Vagina (tissue), 2 donors: ENCODE measurements at places on chromosomes 4 and X.

- no peak for DNase-seq
Measured at GRCh38 chrX:110003167-110004156, 548 bp downstream of the TMEM164 start.

- DNase-seq: no peak
Measured at GRCh38 chr4:144283526-144283925, 143.0 kb upstream of the GYPA start.

DNA sequence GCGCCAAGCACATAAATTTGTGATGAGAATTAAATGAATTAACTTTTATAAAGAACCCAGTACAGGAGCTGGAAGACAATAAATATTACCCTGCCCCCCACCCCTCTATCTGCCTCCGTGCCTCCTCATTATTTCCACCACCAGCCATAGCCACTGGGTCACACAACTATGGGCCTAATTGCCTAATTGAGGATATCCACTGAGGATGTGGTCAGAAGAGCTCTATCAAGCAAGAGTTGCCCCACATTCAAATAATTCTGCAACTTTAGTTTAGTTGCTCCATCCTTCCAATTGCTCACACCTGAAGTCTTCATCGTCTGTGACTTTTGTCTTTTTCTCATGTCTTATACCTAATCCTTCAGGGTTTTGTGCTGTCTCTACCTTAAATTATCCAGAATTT lies 9.5 kb upstream of the CXCL8 start:
- DNase-seq: no peak

DNA sequence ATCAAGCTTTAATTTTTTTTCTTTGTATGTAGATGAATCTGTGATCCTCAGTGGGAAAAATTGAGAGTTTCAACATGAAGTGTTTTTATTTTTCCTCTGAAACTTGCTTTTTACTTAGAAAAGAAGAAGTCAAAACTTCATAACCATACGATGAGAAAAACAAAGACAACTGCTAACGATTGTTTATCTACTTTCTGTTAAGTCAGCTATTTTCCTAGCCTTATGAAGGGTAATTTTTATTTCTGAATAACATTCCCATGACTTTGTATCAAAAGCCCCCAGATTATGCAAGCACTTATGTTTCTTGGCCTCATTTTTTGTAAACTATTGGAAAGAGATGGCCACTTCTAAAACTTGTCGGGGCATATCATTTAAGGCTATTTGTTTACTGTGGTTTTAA lies 645.1 kb upstream of the PRKX start:
- no peak for DNase-seq

DNA sequence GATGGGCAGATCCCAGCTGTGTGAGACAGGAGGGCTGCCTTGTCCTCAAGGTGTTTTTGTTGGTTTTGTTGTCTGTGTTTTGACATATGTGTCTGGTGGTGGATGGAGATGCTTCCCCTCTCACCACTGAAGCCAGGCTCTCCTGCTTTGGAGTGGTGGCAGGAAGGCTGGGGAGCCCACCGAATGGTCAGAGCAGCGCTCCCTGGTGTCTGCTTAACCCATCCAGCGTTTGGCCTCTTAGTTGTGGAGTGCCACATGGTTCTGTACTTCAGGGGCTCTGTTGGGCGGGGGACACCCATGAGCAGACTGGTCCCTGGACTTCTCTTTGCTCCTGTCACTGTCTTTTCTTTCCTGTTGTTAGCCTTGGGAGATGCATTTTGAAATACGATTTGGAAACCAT lies 51.9 kb downstream of the DLG3 start:
- DNase-seq: no peak

DNA sequence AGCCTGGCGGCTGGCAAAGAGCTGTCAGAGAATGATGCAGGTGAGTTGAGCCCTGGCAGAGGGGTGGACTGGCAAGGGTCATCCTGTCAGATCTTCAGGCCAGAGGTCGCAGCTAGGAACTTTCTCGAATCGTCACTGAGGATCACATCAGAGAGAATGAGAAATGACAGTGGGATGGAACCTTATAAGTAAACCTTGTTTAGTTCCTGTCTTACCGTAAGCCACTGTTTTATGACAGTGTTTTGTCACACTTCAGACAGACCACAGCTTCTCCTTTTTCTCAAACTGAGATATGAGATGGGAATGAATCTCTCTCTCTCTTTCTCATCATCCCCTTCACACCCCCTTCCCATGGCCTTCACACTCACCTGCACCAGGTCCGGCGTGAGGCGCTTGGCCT lies 9.3 kb downstream of the DIPK2B start:
- no peak for DNase-seq

- no peak for DNase-seq
Measured at GRCh38 chr4:166399021-166399420, 526.0 kb downstream of the TLL1 start.

- no peak for DNase-seq
Measured at GRCh38 chr4:176031922-176032321, 33.7 kb upstream of the WDR17 start.

DNA sequence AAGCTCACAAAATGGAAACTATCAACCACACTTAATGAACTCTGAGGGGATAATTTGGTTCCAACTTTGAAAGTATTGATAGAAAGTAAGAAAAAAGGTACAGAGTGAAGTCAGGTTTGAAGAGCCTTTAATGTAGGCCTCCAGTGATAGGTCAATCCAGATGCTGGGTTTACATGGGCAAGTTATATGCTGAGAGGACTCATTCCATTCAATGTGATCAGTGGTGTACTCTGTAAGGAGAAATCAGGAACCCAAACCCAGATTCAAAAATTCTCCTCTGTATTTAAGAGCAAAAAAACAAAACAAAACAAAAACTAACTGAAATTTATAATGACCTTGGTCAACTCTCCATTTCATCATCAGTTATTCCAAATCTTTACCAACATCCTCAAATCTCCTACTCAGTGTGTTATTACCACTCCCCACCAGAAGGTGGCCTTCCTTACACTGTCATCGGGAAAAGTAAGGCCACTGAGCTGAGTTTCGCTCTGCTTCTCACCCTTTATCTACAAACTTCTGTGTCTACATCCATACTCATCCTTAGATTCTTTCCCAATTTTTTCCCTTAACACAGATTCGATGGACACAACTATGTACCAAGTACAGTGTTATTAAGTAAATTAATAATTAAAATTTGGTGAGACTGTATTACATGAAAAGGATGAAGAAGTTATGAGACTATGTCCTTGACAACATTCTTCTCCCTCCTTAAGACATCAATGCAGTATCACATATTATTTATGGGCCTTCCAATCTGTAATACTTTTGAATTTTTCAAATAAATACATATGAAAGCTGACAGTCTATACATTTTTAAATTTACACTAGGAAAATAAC lies 88.3 kb downstream of the ZAR1 start:
- no peak for DNase-seq

DNA sequence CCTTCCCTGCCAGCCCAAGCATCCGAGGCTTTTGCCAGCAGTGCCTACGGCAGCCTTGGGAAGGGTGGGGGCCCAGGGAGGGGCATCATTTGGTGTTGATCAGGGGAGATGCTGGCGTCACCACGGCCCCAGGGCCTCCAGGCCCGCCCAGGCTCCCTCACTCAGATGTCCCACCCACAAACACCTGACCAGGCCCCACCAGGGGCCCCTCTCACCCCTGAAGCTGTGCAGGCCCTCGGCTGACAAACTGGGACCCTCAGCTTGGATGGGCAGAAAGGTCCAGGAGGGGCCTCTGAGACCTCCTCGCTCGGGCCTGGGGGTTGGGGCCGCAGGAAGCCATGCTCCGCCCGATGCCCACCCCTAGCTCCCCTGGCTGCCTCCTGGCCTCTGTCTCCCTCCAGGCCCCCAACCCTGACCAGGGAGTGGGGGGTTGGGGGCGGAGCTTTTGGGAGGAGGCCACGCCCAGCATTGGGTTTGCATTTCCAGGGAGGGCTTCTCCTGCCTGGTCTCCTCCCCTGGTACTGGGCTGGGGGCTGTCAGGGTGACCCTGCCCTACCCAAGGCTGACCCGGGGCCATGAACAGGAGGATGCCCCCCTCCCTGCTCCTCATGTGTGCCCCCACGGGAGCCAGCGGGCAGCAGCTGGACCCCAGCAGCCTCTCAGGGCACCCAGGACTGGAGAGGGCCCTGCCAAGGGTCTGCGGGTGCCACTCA lies 33.4 kb upstream of the SPON2 start:
- DNase-seq: no peak
